MCF 10A (cell line): ENCODE measurements at places on chromosomes 5 and 9. TPM values are rescaled to one million over a fixed set of nuclear protein-coding genes. Genes with fewer than 3 reads are reported as not detected.

The PRSS3 gene
- 0.74 and 1.4 TPM in 2 replicates for total RNA-seq

The HMGCS1 gene
- 36.2 and 42.6 TPM in 2 replicates for total RNA-seq

The PCDHA1 gene
- 0.07 TPM in 1 of 2 replicates, not detected in the other for total RNA-seq

The BTF3 gene
- total RNA-seq = 937 and 946 TPM in 2 replicates

The KCNN2 gene
- not detected in 2 replicates for total RNA-seq

The PHPT1 gene
- 173 and 193 TPM in 2 replicates for total RNA-seq

The PCDHB5 gene
- 1.2 and 1.7 TPM in 2 replicates for total RNA-seq

The SEMA5A gene
- total RNA-seq = 1.2 and 1.4 TPM in 2 replicates

The CNTNAP3B gene
- 8.2 and 8.4 TPM in 2 replicates for total RNA-seq

The GPR151 gene
- not detected in 2 replicates for total RNA-seq
